Pulmonary artery endothelial cell (primary cell): ENCODE measurements at places on chromosomes 4 and X. TPM values are rescaled to one million over a fixed set of nuclear protein-coding genes. Genes with fewer than 3 reads are reported as not detected.

Gene CT45A10
- total RNA-seq, result not detected in 2 replicates

Gene C4orf50
- not detected in 2 replicates for total RNA-seq

Gene PNMA6E
- total RNA-seq, result not detected in 2 replicates

Gene F11
- not detected in 2 replicates for total RNA-seq

Gene PROM1
- total RNA-seq, result 0.07 TPM in 1 of 2 replicates, not detected in the other

Gene STIM2
- total RNA-seq, result 8.9 and 15.5 TPM in 2 replicates

Gene GPR119
- not detected in 2 replicates for total RNA-seq
